ENCODE measurements at places on chromosomes 1 and 21.

- no peak for DNase-seq
Measured at GRCh38 chr1:110645821-110646735, 28.7 kb downstream of the KCNA3 start.

DNA sequence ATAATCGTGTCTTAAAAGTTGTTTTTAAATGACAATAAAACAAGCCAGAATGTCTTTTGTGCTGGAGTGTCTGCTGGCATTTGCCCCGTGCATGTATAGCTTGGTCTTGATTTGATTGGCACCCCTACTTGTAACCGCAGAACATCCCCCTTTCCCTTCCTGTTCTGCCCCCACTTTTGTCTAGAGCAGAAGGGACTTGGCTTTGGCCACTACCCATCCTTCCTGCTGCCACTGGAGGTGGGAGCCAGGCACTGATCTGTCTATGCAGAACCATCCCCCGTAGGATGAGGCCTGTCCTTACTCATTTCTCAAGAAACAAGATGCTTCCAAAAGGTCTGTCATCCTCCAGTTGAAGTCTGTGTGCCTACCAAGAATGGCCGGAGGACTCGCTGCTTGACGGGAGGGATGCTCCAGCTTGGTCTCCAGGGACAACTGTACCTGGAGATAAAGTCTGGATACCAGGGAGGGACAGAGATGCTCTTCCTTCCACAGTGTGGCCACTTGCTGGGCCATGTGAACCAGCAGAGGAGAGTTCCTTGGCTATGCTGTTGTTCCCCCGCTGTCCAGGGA lies 1.1 kb upstream of the SLC27A3 start:
- DNase-seq, result no peak

GRCh38 chr1:175413367-175413766 lies 220.8 kb upstream of the KIAA0040 start:
- no peak for DNase-seq

DNA sequence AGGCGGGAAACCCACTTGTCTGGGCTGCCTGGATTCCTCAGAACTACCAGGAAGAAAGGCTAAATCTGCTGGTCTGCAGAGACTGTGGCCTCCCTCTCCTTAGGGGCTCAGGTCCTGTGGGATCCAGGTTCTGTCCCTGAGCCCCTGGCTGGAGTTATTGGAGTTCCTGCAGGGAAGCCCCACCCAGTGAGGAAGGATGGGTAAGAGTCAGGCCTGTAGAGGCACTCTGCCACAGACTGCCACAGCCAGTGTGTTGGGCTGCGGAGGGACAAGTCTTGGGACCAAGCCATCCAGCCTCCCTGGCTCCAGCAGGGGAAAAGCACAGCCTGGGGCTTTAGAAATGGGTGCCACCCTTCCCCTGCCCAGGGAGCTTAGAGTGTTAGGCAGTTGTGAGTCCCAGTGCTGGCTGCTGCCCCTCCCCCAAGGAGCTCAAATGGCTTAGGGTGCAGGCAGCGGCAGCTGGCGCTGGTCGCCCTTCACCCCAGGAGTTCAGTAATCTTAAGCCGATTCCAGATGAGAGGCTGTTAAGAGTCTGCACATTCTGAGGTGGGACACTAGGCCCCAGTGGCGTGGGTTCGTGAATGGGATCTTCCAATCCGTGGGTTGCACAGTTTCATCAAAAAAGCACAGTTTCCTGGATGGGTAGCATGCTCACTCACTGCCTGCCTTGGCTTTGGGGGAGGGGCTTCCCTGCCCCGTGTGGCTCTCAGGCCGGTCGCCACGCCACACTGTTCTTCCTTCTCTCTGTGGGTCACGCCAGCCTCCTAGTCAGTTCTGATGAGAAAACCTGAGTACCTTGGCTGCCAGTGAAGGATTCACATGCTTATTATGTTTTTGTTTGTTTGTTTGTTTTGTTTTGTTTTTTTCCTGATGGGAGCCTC lies 57.6 kb upstream of the FMO3 start:
- no peak for DNase-seq

DNA sequence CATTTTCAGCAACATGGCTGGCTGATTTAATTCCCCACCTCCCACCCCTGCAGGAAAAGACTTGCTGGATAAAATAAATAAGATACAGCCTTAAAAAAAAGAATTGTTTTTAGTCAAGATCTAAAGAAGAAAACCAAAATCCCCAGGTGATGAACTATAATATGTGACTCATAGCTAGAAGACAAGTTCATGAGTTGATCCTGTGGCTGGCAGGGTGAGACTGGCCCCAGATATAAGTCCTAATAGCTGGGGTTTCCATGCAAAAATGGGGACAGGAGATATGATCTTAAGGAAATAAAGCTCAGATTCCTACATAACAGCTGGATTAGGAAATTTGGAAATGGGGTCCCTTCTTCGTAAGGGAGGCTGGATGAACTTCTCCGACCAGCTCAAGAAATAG lies 21.9 kb upstream of the RGSL1 start:
- no peak for DNase-seq

GRCh38 chr1:218847089-218847768 lies 326.4 kb upstream of the LYPLAL1 start:
- no peak for DNase-seq

DNA sequence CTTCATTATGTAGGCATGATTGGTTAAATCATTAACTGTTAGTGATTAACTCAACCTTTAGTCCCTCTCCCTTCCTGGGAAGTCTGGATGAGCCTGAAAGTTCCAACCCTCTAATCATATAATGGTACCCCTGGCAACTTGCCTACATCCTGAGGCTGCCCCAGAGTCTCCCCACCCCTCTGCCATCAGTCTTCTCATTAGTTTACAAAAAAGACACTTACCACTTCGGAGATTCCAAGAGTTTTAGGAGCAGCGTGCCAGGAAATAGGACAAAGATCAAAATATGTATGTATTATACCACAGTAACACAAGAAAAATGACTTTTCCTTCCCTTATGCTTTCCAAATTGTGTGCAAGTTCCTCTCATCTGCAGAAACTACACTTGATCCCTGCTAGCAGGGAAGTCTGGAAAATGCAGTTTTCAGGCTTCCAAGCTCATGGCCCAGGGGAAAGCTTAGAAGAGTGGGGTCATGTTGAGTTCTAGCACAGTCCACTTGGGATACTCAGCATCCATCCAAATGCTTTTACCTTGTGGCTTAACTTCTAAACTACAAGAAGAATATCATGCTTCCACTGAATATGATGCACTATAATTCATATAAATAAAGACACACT lies 64.6 kb upstream of the PPIH start:
- no peak for DNase-seq

DNA sequence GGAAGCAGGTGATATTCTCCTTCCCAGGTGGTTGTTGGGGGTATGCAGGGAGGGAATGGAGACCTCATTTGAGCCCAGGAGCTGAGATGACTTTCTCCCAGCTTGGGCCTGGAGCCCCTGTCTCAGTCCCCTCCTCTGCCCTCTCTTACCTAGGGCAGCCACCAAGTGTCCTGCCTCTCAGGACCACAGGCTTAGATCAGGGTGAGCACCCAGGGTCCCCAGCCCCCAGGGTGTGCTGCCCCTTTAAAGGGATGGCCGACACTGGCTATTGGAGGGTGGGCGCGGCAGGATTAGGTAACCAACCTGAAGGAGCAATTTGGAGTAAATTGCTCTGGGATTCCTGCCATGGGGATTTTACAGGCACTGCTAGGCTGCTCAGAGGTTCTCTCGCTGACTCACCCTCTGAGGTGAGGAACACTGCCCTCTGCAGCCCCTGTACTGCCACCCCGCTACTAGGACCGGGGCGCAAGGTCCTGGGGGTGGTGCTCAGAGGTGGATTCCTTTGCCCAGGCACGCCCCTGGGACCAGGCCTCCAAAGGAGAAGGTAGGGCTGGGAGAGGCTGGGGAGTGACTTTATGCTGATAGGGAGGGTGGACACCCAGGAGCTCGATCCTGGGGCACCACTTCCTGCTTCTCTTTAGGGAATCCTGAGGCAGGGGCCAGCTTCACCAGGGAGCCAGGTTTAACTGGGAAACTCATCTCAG lies 1.5 kb downstream of the RPS6KA1 start:
- peak; percentile 34 for DNase-seq

- DNase-seq, result no peak
Measured at GRCh38 chr1:233111731-233112130, 161.3 kb downstream of the NTPCR start.

DNA sequence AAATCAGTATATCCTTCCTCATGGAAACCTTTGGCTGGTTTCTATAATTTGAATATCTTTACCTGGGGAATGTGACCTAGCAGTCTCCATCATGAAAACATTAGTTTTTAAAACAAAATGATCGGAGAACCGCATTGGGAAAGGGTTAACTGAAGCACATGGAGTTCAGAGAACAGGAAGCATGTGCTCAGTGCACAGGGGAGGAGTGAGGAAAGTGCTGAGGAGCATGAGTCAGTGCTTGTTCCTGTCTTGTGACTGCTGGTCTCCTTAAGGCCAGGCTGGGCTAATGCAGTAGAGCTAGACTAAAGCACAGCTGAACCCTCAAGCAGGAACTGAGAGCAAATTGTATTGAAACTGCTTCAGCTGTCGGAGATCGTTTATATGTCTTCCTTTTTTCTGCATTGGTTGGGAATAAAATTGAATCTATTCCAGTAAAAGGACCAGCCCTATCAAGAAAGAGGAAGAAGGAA lies 5.8 kb downstream of the IFI16 start:
- DNase-seq, result no peak

GRCh38 chr1:52676249-52676903 lies 21.8 kb downstream of the COA7 start:
- DNase-seq, result no peak

DNA sequence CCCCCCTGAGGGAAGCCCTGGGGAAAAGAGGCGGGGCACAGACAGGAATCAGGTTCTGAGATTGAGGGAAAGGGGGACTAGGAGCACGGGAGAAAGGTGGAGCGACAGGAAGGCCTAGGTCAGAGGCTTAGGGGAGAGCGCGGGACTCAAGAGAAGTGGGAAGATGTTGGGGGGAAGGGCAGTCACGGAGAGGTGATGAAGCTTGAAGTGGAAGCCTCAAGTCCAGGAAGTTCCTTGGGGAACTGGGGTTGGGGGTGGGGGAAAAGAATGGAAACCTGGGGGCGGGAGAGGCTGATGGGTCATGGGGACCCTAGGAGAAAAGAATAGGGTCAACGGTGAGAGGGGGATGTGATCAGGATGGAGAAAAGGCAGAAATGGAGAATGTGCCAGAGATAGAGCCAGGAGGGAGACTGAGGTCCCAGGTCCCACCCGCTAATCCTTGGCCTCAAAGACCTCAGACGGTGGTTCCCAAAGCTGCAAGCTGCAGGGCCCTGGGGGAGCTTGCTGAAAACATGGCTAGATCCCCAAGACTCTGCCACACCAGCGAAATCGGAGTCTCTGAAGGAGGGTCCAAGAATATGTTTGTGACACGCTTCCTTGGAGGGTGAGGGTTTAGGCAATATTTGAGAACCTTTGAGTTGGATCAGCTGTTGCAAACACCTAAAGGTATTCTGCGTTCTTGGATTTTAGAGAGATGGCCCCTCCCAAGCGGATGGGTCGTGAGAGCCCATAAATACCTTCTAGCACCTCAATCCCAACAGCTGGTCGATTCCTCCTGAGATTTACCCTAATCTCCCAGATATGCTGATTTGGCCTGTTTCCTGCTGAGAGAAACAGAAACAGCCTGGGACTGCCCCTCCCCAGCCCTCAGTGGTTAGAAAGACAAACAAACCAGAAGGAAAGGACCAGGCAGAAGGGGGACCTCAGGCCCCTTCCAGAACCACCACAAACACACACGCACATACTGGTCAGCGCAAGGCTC lies 3.6 kb downstream of the C1orf232 start:
- no peak for DNase-seq

GRCh38 chr1:114033961-114034360 lies 54.7 kb downstream of the OLFML3 start:
- DNase-seq, result no peak

GRCh38 chr1:232538224-232538942 lies 91.5 kb downstream of the SIPA1L2 start:
- peak; percentile 36 for DNase-seq

DNA sequence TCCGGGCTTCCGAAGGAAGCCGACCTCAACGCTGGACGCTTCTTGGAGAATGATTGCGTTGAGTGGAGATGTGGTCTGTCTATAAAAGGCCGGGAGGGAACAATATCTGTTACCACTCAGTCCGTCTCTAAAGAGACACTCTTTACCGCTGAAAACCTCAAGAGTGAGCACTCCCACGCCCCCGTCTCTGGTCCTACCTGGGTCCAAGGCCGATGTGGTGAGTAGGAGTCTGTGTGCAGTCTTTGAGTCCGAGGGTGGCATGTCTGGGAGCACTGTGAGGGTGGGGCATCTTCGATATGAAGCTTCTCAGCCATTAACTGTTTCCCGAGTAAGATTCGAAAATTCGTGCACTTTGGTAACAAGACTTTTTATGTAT lies 576 bp downstream of the ZFP69 start:
- peak; percentile 28 for DNase-seq

DNA sequence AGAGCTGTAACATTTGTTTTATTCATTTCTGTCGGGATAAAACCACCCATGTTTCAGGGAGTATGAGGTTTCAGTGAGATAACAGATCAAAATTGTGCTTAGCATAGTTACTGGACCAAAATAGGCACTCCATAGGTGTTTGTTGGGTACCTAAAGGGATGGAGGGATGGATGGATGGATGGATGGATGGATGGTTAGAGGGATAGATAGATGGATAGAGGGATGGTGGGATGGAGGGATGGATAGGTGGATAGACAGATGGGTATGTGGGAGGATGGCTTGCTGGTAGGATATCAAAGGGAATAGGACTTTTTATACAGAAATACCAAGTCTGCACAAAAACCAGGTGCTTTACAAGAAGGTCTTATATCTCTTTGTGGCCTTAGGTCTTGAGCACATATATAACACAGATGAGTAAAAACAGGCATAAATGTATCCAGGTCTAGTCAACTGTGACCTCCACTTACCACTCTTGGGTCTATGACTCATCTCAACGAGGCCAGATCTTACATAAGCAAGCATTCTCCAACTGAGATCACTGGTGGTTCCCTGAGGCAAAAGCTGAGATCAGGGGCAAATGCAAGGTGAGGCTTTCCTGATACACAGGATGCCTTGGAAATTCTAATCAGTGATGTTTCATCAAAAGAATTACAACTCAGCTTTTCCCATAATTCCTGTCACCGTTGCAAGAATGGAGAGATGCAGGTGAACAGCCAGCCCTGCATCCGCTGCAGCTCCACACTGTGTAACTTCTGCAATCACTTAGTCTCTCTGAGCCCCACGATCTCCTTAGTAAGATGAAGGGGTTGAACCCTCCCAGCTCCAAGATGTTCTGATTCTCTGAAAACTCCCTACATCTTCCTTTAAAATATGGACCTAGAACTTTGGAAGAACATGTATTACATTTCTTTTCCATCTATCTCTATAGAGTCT lies 32.0 kb downstream of the PTAFR start:
- no peak for DNase-seq

- no peak for DNase-seq
Measured at GRCh38 chr1:64687725-64688327, 57.0 kb upstream of the RAVER2 start.

All from NCI-H345 (cell line).